Fibroblast of skin of abdomen (primary cell): ENCODE measurements at places on chromosomes 6 and 20.

- no peak for DNase-seq
These were observed 7.2 kb downstream of the PXDC1 start for GRCh38 chr6:3744211-3744900.

GRCh38 chr20:38635721-38636288 is 34.2 kb downstream of the ARHGAP40 start:
- no peak for DNase-seq

- DNase-seq, result no peak
These were observed 97.1 kb upstream of the EPHA7 start for GRCh38 chr6:93516441-93516840.

- DNase-seq, result no peak
These were observed 139.8 kb downstream of the ZDHHC14 start for GRCh38 chr6:157520596-157521361.

DNA sequence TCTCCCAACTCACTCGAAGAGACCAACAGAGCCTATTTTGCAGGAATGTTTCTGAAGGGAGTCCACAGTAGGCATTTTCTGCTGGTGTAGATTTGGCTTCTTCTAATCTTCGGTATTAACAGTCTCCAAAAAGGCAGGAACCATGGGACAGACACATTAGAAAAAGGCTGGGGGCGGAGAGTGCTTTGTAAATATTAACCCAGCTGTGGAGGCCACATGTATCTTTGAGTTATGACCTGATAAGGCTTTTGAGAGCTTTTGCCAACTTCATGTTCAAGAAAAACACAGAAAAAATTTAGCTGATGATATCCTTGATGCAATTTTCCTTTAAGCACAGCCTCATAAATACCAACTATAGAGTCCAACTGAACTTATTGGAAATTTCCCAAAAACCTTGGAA is 119.4 kb upstream of the TSHZ2 start:
- DNase-seq, result no peak
